Activated CD4-positive, alpha-beta T cell treated with anti-CD3 and anti-CD28 coated beads for 36 hours (primary cell): ENCODE measurements at places on chromosomes 11 and 22. TPM values are rescaled to one million over a fixed set of nuclear protein-coding genes. Genes with fewer than 3 reads are reported as not detected.

GRCh38 chr11:32940865-32941264, 48.3 kb downstream of the QSER1 start:
- no peak for DNase-seq

DNA sequence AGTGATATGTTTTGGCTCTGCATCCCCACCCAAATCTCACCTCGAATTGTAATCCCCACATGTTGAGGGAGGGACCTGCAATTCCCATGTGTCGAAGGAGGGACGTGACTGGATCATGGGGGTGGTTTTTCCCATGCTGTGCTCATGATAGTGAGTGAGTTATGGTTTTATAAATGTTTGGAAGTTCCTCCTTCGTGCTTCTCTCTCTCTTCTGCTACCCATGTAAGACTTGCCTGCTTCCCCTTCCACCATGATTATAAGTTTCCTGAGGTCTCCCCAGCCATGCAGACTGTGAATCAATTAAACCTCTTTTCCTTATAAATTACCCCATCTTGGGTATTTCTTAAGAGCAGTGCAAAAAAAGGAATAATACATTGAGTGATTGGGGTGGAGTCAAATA, 7.3 kb upstream of the CEP295 start:
- DNase-seq = no peak

- no peak for DNase-seq
Observed at GRCh38 chr11:8605971-8606563, 12.0 kb upstream of the STK33 start.

GRCh38 chr11:85673393-85673792, 8.5 kb upstream of the CREBZF start:
- DNase-seq = no peak

GRCh38 chr11:35764417-35764816, 101.8 kb downstream of the TRIM44 start:
- DNase-seq = no peak

- no peak for DNase-seq
Observed at GRCh38 chr11:120738516-120739046, 227.0 kb downstream of the GRIK4 start.

SSTR3 gene
- 14.8 TPM for total RNA-seq

KRTAP5-2 gene
- not detected for total RNA-seq

USP2 gene
- 0.58 TPM for total RNA-seq

SHANK3 gene
- total RNA-seq = 0.14 TPM
